Retinal pigment epithelial cell (primary cell): ENCODE measurements at places on chromosomes 7 and 10.

- DNase-seq = no peak
These were observed 377.1 kb downstream of the HPSE2 start for GRCh38 chr10:98858525-98858924.

DNA sequence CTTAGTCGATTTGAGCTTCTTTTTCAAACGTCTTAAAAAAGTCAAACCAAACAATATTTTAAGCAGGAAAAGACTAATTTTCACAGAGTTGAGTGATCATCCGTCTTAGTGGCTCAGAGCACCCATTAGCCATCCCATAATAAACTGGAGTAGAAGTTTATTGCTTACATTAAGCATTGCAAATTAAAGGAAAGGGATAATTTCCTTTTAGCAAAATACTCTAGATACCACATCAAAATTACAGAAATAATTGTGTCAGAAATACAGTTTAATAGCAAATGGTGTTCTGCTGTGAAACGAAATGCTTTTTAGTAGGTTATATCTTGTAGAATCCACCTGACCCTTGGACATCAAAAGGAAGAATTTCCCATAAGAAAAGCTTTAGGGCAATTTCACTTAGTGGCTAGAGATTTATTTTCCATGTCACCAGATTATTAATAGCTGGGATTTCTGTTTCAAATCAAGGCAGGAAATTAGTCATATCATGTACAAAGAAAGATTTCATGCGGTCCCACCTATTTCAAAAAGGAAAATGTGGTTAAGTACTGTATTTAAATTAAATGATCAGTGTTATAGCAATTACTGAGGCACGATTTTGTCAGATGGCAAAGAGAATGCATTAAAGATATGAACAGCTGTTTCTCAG is 96.2 kb downstream of the NPTX2 start:
- no peak for DNase-seq

GRCh38 chr7:88260719-88261118 is 40.9 kb upstream of the SRI start:
- no peak for DNase-seq

- DNase-seq = no peak
These were observed 8.8 kb downstream of the ADAM8 start for GRCh38 chr10:133267829-133268228.

GRCh38 chr10:121455377-121455776 is 142.9 kb downstream of the FGFR2 start:
- DNase-seq = no peak

DNA sequence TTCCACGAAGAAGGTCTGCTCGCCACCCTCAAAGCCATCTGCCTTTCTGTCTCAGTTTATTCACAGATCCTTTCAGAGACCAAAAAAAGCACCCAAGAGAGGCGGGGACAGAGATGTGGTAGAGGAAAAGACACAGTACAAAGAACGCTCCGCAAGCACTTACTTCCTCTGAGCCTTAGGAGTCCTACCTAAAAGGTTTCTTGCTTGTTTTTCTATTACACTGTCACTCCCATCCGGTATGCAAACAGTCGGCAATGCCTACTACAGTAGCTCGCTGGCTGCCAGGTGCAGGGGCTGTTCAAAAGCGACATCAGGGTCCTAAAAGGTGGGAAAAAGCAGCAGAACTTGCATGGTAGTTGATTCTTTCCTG is 816 bp downstream of the TECPR1 start:
- DNase-seq = no peak

GRCh38 chr7:125055376-125055775 is 125.8 kb upstream of the POT1 start:
- DNase-seq = no peak

DNA sequence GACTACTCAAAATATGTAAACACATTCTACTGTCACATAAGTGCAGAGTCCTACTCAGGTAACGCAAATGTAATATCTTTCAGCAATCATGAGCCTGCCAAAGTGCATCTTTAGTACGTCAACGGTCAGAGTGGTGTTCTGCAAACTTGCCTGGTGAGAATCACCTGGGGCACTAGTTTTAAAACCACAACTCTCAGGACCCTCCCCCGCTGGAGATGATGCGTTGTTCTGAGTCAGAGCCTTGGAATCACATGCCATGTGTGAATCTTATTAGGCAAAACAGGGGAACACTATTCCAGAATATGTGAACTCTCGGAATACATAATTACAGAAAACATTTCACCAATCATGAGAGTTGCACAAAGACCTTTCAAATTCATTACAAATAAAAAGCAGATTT is 115.7 kb downstream of the TPK1 start:
- DNase-seq = peak; percentile 20

DNA sequence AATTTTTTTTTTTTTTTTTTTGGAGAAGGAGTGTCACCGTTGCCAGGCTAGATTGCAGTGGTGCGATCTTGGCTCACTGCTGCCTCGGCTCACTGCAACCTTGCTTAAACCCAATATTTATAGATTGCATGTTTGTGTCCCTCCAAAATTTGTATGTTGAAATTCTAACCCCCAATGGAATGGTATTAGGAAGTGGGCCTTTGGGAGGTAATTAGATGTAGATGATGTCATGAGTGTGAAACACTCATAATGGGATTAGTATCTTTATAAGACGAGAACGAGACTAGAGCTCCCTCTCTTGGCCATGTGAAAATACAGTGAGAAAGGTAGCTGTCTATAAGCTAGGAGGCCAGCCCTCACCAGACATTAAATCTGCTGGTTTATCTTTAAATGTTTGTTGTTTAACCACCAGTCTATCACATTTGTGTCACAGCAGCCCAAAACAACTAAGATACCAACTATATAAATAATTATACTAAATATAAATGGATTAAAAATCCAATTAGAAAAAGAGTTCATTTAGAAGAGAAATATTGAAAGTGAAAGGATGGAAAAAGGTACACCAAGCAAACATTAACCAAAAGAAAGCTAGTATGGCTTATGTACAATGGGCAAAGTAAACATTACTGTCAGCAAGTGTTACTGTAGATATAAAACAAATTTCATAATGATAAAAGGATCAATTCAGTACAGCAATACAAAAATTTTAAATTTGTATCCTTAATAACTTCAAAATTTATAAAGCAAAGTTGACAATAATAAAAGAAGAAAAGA is 9.3 kb downstream of the TCAF1 start:
- no peak for DNase-seq

GRCh38 chr10:6274484-6274883 is 71.8 kb downstream of the PFKFB3 start:
- DNase-seq = no peak

GRCh38 chr10:6162589-6163356 is 40.0 kb upstream of the PFKFB3 start:
- no peak for DNase-seq

DNA sequence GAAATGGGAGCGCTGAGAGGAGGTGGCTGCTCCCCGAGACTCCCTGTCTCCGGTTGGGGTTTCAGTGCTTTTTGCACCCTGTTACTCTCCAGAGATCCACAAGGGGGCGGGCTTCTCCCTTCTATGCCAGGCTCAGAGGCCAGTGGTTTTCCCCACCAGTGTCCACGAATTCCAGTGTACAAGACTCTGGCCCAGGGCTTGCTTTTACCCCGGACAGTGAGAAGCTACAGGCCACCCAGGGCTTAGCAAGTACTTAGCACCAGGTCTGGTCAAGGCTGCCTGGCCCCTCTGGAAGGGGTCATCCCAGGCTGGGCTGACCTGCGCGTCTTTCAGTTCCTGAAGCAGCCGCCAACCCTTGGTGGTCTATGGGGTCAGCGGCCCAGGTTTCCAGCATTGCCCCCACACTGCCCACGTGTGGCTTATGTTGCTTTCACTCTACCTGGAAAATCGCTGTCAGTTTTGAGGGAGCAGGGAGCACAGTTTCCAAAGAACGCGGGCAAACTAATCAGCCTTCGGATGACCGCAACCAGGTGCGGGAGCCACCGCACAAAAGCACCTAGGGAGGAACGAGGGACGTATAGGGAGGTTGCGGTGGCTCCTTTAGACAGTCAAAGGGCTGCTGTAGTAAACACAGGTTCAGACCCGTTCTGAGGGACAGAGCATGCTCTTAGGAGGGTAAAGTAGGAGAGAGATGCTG is 6.8 kb downstream of the CYP26A1 start:
- no peak for DNase-seq

DNA sequence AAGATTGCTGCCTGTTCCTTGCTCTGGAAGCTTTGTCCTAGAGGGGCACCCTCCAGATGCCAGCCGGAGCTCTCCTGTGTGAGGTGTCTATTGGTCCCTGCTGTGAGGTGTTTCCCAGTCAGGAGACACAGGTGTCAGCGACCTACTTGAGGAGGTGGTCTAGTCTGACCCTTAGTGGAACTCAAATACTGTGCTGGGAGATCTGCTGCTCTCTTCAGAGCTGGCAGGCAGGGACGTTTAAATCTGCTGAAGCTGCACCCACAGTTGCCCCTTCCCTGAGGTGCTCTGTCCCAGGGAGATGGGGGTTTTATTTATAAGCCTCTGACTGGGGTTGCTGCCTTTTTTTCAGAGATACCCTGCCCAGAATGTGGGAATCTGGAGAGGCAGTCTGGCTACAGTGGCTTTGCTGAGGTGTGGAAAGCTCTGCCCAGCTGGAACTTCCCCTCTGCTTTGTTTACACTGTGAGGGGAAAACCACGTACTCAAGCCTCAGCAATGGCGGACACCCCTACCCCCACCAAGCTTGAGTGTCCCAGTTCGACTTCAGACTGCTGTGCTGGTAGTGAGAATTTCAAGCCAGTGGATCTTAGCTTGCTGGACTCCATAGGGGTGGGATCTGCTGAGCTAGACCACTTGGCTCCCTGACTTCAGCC is 119.2 kb downstream of the PPP1R9A start:
- no peak for DNase-seq

- no peak for DNase-seq
These were observed 14.2 kb downstream of the DOCK1 start for GRCh38 chr10:126919426-126919825.

- DNase-seq = no peak
These were observed 429.6 kb upstream of the LRGUK start for GRCh38 chr7:133697585-133697984.

GRCh38 chr10:45160271-45160670 is 155.1 kb downstream of the OR13A1 start:
- no peak for DNase-seq

DNA sequence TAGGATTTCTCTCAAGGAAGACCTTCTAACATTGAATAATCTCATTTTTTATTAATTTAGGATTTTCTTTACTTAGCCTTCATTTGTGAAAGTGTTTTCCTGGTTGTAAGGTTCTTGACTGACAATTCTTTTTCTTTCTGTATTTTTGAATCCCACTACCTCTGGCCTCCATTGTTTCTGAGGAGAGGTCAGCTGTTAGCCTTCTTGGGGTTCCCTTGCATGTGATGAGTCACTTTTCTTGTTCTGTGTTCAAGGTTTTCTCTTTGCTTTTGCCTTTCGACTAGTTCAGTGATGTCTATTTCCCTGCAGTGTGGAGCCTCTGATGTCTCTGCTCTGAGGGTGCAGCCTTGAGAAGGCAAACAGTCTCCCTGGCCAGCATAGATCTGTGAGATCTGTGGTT is 304.1 kb upstream of the ZNF32 start:
- DNase-seq = no peak

GRCh38 chr10:69684020-69684980 is 54.3 kb downstream of the FAM241B start:
- no peak for DNase-seq

GRCh38 chr10:53108317-53108934 is 335.8 kb upstream of the MBL2 start:
- DNase-seq = no peak

DNA sequence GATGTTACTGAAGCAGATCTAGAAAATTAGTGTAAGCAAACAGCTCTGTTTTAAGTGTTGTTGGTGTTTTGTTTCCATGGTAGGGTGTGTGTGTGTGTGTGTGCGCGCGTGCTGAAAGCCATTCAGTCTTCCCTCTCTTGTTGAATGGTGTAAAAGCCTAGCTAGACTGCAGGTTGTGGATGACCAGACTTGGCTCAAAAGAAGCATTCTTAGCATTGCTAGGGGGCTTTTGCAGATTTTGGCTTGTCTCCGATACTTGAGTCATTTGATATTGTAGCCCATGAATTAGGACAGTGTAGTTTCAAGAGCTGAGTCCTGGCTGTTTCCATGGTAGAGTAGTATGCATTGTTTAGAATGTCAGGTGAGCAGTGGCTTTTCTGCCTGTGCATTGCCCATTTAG is 99.1 kb downstream of the SND1 start:
- DNase-seq = peak; percentile 96

DNA sequence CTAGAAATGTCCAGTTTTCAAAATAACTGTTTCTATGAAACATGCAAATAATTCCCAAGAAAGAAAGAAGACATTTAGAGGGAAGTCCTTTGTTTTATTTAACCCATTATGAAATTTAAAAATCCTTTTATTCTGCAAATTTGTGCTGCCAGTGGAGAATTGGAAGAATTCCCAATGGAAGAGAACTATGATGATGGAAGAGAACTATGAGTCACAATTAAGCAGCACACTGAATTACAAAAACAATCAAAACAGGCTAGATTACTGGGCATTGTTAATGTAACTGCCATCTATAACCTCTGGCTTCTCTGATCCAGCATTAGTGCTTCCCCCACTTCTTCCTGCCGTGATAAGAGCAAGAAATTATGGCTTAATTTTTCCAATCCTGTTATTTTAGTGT is 126.2 kb upstream of the FEZF1 start:
- no peak for DNase-seq
